ENCODE measurements at places on chromosomes 6 and 20.

- no peak for DNase-seq
Measured at GRCh38 chr20:45052698-45053429, 48.1 kb downstream of the KCNS1 start.

DNA sequence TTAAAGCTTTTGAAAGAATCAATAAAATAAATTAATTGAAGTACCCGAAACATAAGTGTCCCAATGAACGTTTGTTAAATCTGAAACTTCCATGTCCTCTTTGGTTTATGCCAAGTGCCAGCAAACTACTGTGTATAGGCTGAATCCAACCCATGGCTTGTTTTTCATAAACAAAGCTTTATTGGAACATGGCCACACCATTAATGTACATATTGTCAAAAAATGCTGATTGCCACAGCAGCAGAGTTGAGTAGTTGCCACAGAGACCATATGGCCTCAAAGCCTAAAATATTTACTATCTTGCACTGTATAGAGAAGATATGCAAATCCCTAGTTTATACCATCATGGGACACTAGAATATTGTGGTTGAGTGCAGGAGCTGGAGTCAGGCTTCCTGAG is 406.1 kb downstream of the MAFB start:
- no peak for DNase-seq

DNA sequence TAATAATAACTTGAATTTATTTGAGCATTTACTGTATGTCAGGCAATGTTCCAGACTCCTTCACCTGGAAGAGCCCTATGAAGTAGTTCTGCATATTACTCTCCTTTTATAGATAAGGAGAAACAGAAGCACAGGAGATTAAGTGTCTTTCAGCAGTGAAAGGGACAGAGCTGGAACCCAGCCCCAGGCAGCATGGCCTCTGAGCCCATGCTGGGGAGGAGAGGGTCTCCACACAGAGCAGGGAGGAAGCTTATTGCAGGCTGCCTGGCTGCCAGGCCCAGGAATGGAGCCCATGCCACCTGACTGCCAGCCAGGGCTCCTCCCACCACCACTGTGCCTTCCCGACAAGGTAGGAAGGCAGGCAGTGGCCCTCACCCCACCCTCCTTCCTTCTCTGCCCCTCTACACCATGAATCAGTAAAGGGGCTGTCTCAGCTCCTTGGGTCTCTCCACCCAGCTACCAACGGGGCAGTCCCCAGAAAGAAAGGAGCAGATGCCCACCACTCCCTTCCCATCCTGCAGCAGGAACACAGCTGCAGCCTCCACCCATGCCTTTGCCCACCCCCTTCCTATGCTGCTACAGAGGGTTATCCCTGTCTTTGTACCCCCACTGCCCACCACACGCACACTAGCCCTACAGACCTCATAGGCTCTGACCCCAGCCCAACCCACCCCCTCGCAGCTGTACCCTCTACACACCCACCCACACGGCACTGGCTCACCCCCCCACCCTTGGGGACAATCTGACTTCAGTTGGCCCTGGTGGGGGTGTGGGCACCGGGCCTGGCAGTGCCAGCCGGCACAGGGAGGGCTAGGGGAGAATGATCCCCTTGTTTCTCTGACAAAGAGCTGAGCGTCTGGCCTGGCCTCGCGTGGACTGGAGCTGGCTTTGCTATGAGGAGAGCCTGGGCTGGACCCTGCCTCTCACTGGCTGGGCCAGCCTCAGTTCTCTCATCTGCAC is 41.8 kb downstream of the TFEB start:
- DNase-seq, result no peak

DNA sequence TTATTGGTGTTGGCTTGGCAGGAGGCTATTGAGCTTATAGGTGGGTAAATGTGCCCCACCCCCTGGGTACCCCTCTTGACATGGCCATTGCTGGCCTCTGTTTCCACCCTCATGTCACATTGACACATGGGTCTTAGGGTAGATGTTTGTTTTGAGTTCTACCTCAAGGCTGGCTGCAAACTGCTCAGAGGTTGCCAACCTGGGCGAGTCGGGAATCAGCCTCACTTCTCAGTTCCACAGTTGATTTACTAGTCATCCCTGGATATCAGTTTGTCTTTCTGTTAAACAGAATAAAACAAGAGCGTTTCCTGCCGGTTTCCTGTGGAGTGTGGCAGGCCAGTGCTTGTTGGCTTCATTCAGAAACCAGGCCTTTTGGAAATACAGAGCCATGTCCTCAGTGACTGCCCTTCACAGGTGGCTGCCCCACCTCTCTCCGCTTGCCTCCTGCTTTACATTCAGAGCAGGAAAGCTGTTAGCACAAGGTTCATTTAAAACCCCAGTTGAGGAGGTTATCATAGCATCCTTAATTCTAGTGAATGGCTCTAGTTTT is 105.6 kb downstream of the TCP11 start:
- DNase-seq, result no peak

DNA sequence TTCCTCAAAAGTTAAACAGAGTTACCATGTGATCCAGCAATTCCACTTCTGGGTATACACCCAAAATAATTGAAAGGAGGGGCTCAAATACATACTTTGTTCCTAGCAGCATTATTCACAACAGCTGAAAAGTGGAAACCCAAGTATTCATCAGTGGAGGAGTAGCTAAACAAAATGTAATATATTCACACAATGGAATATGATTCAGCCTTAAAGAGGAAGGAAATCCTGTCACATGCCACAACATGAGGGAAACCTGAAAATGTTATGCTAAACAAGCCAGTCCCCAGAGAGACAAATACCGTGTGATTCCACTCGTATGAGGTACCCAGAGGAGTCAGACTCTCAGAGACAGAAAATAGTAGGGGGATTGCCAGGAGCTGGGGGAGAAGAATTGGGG is 44.5 kb downstream of the PXDC1 start:
- no peak for DNase-seq

- DNase-seq, result no peak
Measured at GRCh38 chr20:64001607-64002011, 20.7 kb downstream of the PRPF6 start.

DNA sequence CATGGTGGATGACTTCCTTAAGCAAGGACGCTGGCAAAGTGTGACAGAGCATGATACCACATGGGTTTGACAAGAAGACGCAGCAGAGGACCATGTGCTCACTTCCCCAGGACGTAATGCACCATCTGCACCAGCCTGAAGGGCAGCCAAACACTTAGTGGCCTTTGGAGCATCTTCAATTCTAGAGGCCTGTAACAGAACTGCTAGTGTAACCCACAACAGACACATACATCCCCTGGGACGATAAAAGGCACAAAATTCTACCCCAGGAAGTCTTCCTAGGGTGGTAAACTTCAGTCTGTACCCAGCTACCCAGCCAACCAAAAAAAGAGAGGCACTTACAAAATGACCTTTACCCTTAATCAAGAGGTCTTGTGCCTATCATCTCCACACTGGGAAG is 9.2 kb upstream of the CPNE1 start:
- DNase-seq, result no peak

Measured in keratinocyte (primary cell).